ENCODE measurements at places on chromosomes 4 and X. TPM values are rescaled to one million over a fixed set of nuclear protein-coding genes. Genes with fewer than 3 reads are reported as not detected.

GRCh38 chr4:101914761-101915160 is 124.2 kb downstream of the BANK1 start:
- H3K4me1 ChIP-seq = no peaks in the 10 kb centered on the region
- H3K27me3 ChIP-seq = no peaks in the 10 kb centered on the region
- H3K36me3 ChIP-seq = no peaks in the 10 kb centered on the region
- H3K27ac ChIP-seq = no peak overlapping the region
- H3K4me3 ChIP-seq = no peak overlapping the region

- H3K36me3 ChIP-seq = no peaks in the 10 kb centered on the region
- H3K27ac ChIP-seq = no peak overlapping the region
- no peak overlapping the region for H3K4me3 ChIP-seq
- no peaks in the 10 kb centered on the region for H3K27me3 ChIP-seq
- DNase-seq = no peak
Measured at GRCh38 chrX:17237146-17237545, 137.9 kb upstream of the NHS start.

- no peak overlapping the region for H3K4me3 ChIP-seq
- no peaks in the 10 kb centered on the region for H3K27me3 ChIP-seq
- no peak for DNase-seq
- H3K27ac ChIP-seq = no peak overlapping the region
- H3K36me3 ChIP-seq = no peaks in the 10 kb centered on the region
- H3K4me1 ChIP-seq = no peaks in the 10 kb centered on the region
Measured at GRCh38 chr4:44916411-44916810, 190.1 kb upstream of the GNPDA2 start.

Gene MAGEC2
- not detected for total RNA-seq

Gene REPS2
- 1.2 TPM for total RNA-seq

Gene SLC25A43
- 11.6 TPM for total RNA-seq

Gene SLC34A2
- total RNA-seq = 0.26 TPM

Measured in astrocyte (in vitro differentiated cells and primary cell).